Activated CD8-positive, alpha-beta memory T cell treated with anti-CD3 and anti-CD28 coated beads for 48 hours (primary cell): ENCODE measurements at places on chromosomes 16 and 17.

- no peak for DNase-seq
Observed at GRCh38 chr17:32481193-32481592, 5.6 kb upstream of the CDK5R1 start.

DNA sequence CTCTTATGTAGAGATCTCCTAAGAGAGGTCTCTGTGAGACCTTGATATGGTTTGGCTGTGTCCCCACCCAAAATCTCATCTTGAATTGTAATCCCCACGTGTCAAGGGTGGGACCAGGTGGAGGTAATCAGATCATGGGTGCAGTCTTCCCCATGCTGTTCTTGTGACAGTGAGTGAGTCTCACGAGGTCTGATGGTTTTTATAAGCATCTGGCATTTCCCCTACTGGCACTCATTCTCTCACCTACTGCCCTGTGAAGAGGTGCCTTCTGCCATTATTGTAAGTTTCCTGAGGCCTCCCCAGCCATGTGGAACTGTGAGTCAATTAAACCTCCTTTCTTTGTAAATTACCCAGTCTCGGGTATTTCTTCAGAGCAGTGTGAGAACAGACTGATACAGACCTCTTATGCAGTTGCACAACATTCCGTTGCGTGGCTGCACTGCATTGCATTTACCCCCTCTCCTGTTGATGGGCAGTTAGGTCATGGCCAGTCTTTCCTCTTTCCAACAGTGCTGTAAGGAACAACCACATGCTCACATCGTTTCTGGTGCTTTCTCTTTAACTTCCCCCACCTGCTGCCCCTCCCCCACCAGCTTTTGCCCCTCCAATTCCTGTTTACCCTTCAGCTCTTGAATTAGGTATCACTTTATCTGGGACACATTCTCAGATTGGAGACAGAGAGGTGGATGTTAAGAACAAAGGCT, 43.6 kb upstream of the MED9 start:
- DNase-seq, result no peak

DNA sequence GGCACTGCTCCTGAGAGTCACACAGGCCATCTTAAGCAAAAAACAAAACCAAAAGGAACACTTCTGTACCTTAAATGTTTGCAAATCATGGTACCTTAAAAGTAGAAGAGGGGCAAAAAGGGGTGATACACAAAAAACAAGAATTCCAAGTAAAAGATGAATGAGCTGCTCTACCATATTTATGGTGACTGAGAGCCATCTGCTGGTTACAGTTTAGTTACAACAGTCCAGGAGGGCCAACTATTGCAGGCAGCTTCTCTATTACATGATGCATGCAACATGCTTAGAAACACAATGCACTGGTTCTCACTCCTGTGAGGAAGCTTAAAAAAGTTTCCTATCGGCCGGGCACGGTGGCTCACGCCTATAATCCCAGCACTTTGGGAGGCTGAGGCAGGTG, 53.5 kb downstream of the STX8 start:
- DNase-seq, result no peak

- no peak for DNase-seq
Observed at GRCh38 chr17:48601539-48602425, 3.0 kb downstream of the HOXB6 start.

DNA sequence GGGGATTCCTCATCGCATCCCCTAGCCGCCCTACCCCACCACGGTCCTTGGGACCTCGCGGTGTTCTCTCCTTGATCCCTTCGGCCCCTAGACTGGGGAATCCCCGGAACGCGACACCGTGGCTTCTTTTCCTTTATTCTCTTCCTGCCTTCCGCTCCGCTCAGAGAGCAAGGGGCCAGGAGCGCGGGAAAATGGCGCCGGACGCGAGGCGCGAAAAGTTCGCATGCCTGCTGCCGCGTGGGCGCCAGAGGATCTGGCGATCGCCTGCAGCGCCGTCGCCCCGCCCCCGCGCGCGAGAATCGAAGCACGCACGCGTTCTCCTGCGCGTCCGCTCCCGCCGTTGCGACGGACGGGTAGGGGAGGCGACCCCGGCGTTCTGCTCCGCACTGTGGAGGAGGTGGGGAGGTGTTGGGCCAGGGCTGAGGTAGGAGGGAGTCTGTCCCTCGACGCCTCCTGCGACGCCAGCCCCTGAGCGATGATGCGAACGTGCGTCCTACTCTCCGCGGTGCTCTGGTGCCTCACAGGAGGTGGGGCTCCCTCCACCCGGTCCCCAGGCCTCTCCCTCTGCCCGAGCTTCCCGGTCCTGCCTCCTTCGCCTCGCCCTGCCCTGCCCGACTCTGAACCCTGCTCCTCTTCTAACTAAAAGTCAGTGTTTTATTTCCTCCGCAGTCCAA, at the start of gene ZPBP2:
Gene ZPBP2 (plus strand): TSS at position 323 of the 674 bp plus-strand sequence. CDS start 153 bp downstream, at position 476.
- no peak for DNase-seq

DNA sequence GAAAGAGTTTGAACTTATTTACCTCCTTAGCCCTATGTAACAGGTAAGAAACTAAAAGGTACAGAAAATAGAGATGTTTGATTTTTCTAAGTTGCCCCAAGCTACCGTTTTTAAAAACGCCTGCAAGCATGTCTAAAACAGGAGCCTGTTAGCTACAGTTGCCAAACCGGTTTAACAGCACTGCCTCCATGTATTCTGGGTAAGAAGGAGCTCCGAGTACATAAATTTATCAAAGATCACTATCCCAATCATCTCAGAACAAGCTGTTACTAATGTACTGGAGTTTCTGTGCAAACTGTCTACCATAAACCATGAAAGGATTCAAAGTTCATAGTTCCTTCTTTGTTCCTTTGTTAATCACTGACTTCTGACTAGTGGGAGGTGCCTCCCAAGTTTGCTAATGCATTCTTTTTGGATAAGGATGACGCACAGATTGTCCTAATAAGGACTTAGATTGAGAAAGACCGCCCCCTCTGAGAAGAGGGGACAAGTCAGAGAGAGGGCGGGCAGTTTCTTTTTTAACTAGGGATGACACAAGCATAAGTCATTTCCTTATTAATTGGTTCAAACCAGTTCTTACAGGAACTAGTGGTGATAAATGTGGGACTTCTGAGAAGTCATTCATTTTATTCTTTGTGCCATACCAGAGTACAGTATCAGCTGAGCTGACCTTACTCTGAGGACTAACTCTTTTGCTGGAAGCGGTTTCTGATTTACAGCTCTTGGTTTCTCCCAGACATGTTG, 55.3 kb downstream of the TUBD1 start:
- no peak for DNase-seq

DNA sequence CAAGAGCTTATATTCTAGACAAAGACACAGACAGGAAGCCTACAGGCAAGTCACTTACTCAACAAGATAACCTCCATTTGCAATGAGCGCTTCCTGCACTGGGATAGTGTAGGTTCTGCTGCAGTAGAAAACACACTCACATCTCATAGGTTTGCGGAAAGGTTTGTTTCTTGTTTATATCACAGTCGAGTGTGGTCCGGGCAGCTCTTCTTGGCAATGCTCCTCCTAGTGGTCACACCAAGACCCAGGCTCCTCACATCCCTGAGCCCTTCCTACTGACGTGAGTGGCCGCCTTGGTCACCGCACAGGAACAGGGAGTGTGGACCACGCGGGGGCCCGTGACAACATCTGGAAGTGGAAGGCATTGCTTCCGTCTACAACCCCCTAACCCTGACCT, 48.0 kb upstream of the RBFOX3 start:
- DNase-seq, result no peak

- DNase-seq, result no peak
Observed at GRCh38 chr16:30485818-30486436, 13.4 kb downstream of the ITGAL start.

DNA sequence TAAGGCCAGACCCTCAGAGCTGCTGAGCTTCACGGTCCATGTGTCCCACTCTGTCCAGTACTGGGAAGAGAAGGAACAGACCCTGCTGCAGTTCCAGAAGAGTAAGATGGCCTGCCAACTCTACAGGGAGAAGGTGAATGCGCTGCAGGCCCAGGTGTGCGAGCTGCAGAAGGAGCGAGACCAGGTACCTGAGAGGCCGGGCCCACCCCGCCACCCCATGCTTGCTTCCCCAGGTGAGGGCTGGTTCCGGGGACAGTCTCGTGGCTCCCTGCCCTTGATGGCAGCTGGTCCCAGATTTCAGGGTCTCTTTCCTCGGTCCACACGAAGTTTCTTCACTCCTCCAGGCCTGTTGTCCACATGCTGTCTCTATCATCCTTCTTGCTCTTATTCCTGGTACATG, 20.9 kb downstream of the CARD14 start:
- DNase-seq, result no peak

DNA sequence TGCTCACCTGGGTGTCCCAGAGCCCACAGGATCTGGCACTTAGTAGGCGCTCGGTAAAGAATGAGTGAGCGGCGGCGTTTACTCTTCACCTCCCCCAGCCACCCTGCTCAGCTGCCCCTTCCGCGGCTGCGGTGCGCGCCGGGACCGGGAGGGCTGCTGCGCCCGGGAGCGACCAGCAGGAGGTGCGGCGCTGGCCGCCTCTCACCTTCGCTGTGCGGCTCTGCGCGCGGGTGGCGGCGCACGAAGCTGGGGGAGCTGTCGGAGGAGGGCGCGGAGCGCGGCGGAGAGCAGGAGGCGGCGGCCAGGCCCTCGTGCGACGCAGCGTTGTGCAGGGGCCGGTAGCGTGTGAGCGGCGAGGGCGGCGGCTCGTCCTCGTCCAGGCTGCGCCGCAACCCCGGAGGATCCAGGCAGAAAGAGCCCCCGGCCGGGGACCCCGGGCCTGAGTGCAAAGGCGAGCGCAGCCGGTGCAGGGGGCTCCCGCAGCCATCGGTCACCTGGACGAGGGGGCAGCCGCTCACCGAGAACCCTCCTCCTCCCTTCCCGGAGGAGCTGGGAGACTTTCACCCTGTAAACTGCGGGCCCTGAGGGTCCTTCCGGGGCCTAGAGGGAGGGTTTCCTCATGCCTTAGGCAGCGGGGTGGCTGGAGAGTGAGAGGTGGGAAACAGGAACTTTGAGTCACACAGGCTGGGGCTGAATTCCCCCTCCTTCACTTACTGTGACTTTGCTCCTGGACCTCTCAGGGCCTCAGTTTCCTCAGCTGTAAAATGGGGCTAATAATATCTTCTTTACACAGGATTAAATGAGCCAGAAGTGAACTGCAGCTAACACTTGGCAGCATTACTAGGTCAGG, 12.5 kb downstream of the SAMD14 start:
- DNase-seq, result no peak

GRCh38 chr17:29176558-29177351, 3.4 kb downstream of the MYO18A start:
- no peak for DNase-seq

DNA sequence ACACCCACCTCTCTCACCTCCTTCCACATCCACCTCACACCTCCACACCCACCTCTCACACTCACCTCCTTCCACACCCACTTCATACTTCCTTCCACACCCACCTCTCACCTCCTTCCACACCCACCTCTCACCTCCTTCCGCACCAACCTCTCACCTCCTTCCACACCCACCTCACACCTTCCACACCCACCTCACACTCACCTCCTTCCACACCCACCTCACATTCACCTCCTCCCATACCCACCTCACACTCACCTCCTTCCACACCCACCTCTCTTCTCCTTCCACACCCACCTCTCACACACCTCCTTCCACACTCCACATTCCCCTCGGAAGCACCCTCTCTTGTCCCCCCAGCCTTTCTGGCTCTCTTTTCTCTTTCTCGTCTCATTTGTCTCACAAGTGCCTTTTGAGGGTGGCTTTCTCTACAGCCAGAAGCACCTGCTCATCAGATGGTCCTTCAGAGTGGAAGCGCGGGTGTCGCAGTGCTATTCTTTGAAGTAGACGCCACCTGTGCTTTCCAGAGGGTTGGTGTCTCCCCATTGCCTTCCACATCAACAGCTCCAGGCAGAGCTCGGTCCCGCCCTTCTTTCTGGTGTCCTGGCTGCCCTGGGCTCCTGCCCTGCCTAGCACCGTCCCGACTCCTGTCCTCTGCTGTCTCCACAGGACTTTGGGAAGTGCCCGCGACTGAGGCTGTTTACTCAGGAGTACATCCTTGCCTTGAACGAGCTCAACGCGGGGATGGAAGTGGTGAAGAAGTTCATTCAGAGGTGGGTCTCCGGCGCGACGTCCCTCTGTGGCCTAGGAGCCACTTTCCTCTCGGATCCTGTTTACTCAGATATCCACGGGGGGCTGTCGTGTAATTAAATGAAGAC, 109.4 kb upstream of the PLCG2 start:
- no peak for DNase-seq

GRCh38 chr16:4241928-4242283, at the start of gene SRL:
TSS of gene SRL (minus strand) at chr16:4242080. CDS start at chr16:4242067, 13 bp downstream.
- no peak for DNase-seq

GRCh38 chr16:79691007-79691406, 90.5 kb upstream of the MAF start:
- no peak for DNase-seq

DNA sequence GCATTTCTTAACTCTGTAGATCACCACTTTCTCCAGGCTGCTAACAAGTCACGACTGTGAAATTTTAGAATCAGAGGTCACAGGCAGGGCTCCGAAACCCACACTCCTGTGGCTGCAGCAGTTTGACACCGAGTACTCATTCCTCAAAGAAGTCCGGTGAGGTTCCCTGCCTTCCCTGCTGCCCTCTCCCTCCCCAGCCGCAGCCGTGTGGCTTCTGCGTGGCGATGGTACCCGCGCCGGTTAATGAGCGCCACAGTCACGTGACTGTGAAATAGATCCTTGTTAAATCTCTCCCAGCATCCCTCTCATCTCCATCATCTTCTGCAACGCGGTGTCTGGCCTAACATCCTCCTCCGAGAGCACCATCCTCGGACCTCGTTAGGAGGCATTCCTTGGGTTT, 65.2 kb upstream of the ENDOV start:
- no peak for DNase-seq

DNA sequence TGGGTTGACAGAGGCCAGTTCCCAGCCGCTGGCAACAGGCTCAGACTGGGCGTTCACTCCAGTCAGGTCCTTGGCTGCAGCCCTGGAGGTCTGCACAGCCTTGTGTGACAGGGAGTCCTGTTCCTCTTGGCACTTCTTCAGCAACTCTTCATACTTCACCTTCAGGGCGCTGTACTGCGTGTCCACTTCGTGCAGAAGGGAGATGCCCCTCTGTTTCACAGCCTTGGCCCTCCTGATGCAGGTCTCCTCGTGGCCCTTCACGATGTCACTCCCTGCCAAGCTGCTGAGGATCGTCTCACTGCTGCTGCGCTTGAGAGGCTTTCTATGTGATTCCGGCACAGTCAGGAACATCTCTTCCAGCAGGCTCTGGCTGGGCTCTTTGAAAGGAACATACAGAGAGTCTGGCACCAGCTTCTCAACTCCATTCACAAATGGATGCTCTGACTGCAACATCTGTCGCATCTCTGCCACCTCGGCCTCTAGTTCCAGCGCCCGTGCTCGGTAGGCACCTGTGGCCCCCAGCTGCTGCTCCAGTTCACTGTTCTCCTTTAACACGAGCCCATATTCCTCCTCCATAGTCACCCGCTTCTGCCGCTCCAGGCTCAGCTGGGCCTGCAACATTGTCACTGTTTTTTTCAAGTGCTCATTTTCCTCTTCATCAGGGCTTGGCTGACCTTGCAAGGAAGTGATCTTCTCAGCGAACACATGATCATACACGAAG, 27.2 kb downstream of the CDR2 start:
- no peak for DNase-seq

GRCh38 chr16:70422543-70422942, 16.4 kb downstream of the ST3GAL2 start:
- DNase-seq, result no peak
